ENCODE measurements at places on chromosomes 12 and 14.

DNA sequence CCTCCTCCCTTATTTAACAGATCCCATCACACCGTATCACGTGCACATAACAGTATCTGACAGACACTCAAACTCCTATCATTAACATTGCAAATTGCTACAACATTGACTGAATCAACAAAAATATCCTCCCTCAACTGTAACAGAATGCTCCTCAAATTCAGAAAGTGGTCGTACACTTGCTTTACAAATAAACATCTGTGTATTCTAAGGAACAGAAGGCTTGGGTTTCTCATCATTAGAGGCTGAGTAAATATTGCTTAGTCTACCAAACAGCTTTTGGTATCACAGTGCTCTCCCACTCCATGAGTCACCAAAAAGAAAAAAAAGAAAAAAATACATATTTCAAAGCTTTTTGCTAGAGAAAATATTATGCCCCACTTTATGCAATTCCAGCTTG lies 23.9 kb downstream of the FERMT2 start:
- no peak for DNase-seq
- H3K4me1 ChIP-seq = peaks cover 23% of the 10 kb centered on the region
- H3K27ac ChIP-seq = no peak overlapping the region
- no peaks in the 10 kb centered on the region for H3K36me3 ChIP-seq

DNA sequence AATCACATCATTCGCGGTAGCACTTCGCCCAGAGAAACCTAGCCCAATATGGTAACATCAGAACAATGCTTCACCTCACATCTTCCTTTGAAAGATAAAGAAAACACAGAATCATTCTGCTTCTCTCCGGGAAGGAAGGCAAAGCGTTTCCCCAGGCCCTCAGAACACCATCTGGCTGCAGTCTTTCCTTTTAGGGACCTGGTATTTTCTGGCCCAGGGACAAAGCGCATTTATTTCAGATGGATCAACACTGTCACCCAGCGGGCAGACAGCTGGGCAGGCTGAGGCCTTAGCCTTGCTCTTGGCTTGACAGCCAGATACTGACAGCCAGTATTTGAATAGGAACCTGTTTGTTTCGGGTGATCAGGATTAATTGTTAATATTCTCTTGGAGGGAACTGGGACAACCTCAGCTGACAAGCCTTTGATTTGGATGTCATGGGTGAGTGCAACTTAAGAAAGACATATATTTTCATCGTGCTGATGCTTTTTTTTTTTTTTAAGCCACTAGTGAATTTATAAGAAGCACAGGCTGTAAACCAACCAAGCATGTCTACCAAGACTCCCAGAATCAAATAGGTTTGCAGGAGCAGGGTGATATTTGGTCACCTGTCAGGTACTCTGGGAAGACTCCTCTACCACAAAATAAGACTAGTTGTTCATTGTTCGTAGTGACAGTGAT lies 118.9 kb downstream of the VEZT start:
- no peak overlapping the region for H3K4me3 ChIP-seq
- H3K4me1 ChIP-seq = no peaks in the 10 kb centered on the region
- DNase-seq = peak; percentile 78
- no peak overlapping the region for H3K27ac ChIP-seq

DNA sequence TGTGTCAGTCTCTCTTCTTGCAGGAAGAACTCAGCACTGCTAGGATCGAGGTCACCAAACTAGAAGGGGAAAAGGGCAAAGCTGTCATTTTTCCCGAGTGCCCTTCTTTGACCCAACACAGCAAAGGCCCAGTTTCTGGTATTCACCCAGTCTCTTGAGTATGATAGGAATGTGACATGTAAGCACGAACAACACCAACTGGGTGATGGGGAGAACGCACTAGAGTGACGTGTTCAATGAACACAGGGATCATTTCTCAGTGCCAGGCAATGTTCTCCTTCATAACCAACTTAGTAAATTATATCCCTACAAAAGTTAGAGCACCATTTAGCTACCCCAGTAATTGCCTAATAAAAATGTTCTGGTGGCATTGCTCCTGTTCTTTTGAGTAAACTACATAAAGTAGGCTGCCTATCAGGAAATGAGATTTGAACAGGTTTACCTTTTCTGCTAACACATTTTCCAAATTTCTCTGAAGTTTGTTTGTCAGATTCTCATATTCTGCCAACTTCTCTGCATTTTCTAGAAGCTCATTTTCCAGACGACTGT lies 64.5 kb downstream of the NIN start:
- no peak for DNase-seq
- H3K27ac ChIP-seq = no peak overlapping the region
- H3K4me1 ChIP-seq = peaks cover 8% of the 10 kb centered on the region
- no peaks in the 10 kb centered on the region for H3K36me3 ChIP-seq
- H3K27me3 ChIP-seq = no peaks in the 10 kb centered on the region

- no peaks in the 10 kb centered on the region for H3K27me3 ChIP-seq
- no peak for DNase-seq
- H3K4me1 ChIP-seq = no peaks in the 10 kb centered on the region
- H3K27ac ChIP-seq = no peak overlapping the region
- H3K36me3 ChIP-seq = no peaks in the 10 kb centered on the region
These were observed 26.9 kb downstream of the BEST3 start for GRCh38 chr12:69672195-69672594.

- DNase-seq = no peak
- no peak overlapping the region for H3K4me3 ChIP-seq
- no peaks in the 10 kb centered on the region for H3K36me3 ChIP-seq
- no peaks in the 10 kb centered on the region for H3K27me3 ChIP-seq
- H3K27ac ChIP-seq = no peak overlapping the region
These were observed 106.2 kb downstream of the NUAK1 start for GRCh38 chr12:106032623-106032925.

DNA sequence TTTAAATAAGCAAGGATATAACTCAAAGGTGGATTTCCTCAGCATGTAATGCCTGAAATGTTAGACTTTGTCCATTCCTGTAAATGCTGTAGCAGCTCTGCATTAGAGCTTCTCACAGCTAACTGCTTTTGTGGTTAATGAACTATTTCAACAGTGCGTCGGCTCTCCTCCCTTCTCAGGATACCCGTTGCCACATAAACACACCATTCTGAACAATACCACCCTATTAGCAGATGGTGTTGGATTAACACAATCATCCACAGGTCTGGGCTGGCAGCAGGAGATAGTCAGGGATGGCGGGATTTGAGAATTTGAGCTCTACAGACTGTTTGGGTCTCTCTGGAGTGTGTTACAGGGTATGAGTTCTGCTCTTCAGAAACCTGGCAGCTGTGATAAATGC lies 33.5 kb upstream of the C12orf42 start:
- H3K27me3 ChIP-seq = no peaks in the 10 kb centered on the region
- no peak overlapping the region for H3K4me3 ChIP-seq
- H3K27ac ChIP-seq = no peak overlapping the region
- no peak for DNase-seq

Data from ovary (tissue), 10 donors.